Memory B cell (primary cell): ENCODE measurements at places on chromosomes 16 and 17.

DNA sequence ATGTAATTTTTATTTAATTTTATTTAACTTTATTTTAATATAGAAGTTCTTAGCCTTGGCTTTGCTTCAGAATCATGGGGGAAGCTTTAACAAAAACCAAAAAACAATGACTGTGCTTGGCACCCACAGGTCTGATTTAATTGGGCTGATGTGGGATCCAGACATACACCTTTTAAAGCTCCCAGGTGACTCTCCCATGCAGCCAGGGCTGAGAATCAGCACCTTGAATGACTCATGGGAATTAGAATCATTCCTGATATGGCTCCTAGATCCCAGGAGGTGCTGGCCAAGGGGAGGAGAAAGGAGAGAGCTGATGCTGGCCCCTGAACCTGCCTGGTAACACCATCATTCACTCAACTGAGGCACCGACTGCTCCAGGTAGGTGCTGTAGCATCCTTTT, 240.7 kb downstream of the PARN start:
- no peak for DNase-seq

DNA sequence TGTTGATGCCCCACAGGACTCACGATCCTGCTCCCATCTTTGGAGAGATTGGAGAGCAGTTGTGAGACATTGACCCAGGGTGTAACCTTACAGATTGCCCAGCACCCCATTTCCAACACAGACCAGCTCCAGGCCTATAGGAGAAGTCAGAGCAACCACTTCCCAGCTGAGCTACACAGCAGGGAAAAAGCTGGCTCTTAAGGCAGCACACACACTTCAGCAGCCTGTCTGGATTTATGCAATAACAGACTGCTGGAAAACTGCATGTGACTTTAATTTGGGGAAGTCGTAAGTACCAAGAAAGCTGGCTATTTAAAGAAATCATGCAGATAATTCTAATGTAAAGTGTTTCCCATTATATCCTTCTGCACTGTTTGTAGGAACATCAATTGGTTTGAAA, 30.8 kb downstream of the NOG start:
- DNase-seq = no peak

DNA sequence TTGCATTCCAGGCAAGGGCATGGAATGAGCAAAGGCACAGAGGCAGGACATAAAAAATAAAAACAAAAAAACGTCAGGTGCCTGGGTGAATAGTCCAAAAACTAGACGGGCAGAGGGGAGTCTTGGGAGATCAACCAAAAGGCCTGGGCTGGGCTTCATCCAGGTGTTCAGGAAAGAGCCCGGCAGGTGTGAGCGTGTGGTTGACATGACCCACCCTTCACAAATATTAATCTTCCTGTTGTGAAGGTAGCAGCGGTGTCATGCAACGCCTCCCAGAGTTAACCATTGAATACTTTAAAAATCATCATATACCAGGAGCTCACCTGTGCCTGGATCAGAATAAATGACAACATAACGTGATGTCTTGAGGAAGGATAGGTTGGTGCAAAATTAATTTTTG, 90.6 kb downstream of the USP22 start:
- DNase-seq = no peak

DNA sequence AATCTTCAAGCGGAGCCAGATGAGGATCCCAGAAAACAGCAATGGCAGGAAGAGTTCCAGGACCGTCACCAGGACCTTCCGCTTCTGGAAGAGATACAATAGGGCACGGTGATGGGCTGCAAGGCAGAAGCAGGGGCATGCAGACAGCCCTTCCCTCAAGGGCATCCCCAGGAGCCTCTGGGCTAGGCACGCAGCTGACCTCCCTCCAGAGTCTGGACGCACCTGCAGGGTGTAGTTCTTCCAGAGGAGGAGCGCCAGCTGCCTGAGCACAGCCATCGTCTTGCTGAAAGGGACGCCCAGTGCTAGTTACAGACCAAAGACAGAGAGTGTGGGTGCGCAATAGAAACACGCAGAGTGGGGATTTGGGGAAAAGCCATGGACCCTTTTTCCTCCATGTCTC, 14.3 kb downstream of the ABCA3 start:
- DNase-seq = no peak

- DNase-seq = no peak
These were observed 50.7 kb downstream of the AATF start for GRCh38 chr17:36999471-36999870.
